ENCODE measurements at places on chromosomes 16 and 17.

DNA sequence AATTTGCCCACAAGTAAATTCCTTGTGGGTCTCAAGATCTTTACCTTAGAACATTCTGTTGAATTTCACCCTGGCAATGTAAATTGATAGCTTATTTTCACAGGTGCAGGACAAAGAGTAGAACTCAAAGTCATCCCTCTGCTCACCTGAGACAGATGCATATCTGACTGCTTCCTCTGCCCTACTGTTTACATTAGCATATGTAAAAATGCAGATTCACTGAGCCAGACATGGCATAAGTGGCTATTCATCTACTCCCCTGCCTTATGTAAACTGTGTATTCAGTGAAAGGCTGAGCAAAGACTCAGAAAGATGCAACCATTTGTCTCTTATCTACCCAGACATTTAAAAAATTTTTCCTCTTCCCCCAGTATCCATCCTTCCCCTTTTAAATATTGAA, 22.3 kb upstream of the MILR1 start:
- no peak for DNase-seq

GRCh38 chr17:56152874-56153602, at the start of gene ANKFN1:
TSS of gene ANKFN1 (plus strand) at chr17:56153475. CDS start at chr17:56212668, 59,193 bp downstream.
- DNase-seq, result no peak

GRCh38 chr16:89949121-89949742, 677 bp downstream of the DEF8 start:
- DNase-seq, result no peak

GRCh38 chr16:7148606-7149005, 184.0 kb upstream of the RBFOX1 start:
- no peak for DNase-seq

DNA sequence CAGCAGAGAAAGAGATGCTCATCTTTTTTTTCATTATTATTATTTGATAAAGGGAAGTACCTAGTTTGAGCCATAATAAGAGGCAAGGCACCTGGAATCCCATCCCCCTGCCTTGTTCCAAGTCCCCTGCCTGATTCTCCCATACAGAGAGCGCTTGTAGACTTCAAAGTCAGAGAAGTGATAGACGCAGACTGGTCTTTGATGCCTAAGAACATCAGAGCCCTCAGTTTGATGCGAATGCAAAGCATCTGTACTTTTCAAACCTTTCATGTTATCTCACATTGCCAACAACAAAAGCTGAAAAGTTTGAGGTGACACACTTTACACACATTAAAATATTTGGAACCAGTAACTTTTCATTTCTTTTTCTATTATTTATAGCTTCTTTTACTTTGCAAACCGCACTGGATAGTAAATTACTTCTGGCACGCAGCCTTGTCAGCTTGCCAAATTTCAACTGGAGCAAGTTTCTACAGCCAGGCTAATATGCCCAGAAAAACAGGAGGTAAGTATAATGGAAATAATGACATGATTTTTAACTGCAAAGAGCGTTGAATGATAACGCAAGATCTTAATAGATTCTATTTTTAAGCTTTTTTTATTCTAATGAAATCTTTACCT, 5.9 kb upstream of the UTP6 start:
- no peak for DNase-seq

GRCh38 chr17:82861393-82861775, 21.6 kb upstream of the ZNF750 start:
- no peak for DNase-seq

DNA sequence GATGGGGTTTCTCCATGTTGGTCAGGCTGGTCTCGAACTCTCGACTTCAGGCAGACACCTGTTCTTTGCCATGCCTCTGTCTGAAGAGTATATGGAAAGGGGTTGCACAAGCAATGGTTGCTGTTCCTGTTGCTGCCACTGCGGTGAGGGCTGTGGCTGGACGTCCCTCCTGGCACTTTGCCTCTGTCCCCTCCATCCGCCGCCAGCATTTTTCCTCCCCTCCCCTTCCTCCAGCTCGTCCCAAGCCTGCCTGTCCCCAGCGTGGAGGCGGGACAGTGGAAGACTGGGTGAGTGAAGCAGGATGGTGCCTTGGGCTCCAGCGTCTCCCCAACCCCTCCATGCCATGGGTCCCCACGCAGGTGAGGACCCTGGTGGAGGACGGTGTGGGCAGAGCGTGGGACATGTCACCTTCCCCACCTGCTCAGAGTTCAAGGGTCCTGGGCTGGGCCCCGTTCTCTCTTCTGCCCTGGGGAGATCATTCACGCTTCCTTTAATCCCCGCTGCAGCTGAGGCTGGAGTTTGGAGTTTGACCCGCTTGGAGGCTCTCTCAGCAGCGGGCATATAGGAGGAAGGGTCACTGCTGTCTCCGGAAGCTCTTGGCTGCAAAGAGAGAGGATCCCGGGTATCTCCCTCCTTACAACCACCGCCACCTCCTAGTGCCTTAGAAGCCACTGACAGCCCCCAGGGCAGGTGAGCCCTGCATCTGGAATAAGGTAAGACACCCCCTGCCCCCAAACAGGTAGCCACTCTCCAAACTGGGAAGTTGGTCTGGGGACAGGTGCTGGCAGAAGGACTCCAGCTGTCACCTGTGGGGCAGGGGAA, at the start of gene SLC5A11:
SLC5A11 (plus strand) TSS at position 238 of the 822 bp plus-strand sequence. CDS start 12,681 bp downstream, outside the sequence.
- DNase-seq, result no peak

DNA sequence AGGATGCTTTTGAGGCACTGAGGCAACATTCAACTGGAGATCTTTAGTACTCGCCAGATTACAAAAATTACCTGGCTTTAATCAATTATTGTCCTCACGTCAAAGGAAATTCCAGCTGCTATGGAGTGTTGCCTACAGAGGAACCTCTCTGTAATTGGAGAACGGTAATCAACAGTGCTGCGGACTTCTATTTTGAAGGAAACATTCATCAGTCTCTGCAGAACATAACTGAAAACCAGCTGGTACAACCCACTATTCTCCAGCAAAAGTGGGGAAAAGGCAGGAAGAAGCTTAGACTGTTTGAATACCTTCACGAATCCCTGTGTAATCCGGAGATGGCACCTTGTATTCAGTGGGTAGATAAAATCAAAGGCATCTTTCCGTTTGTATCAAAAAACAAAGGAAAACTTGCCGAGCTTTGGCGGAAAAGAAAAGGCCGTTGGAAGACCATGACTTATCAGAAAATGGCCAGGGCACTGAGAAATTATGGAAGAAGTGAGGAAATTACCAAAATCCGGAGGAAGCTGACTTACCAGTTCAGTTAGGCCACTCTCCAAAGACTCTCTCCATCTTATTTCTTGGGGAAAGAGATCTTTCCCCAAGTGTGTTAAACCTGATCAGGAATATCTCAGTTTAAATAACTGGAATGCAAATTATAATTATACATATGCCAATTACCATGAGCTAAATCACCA, 3.0 kb downstream of the SLC35G3 start:
- DNase-seq, result no peak

- no peak for DNase-seq
These were observed 70.3 kb downstream of the YPEL2 start for GRCh38 chr17:59401725-59402124.

GRCh38 chr17:31060791-31061550, 33.8 kb upstream of the NF1 start:
- DNase-seq, result no peak

GRCh38 chr17:6857336-6857735, 25.8 kb upstream of the TEKT1 start:
- DNase-seq, result no peak

GRCh38 chr16:50123417-50123816, 29.7 kb upstream of the TENT4B start:
- no peak for DNase-seq

GRCh38 chr17:5797447-5798050, 213.2 kb upstream of the NLRP1 start:
- no peak for DNase-seq

- DNase-seq, result no peak
These were observed 510 bp downstream of the CRISPLD2 start for GRCh38 chr16:84820305-84820684.

DNA sequence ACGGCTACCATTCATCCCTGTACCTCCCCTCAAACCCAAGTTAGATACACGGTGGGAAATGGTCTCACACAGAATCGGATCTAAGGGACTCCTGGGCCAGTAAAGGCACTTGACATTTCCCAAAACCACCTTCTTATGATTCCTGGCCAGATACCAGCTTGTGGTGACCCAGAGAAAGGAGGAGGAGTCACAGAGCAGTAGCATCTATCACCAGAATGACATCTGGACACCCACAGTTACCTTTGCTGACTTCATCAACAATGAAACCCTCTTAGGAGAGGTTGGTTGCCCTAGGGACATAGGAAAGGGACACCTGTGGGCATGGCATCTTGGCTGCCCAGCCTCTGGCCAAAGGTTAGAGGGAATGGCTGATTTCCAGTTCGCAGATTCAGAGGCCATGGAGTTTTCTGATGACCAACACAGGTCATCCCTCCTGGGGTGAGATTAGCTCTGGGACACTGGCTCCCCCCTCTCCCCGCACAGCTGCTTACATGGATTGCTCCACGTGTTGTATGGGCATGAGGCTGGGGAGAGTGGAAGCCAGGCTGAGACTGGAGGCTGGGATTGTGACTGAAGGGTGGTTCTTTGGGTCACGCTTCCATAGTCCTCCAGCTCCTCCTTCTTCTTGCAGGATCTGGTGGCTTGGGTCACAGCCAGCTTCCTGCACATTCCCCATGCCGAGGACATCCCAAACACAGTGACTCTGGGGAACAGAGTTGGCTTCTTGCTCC, 1.4 kb upstream of the AOC3 start:
- no peak for DNase-seq

DNA sequence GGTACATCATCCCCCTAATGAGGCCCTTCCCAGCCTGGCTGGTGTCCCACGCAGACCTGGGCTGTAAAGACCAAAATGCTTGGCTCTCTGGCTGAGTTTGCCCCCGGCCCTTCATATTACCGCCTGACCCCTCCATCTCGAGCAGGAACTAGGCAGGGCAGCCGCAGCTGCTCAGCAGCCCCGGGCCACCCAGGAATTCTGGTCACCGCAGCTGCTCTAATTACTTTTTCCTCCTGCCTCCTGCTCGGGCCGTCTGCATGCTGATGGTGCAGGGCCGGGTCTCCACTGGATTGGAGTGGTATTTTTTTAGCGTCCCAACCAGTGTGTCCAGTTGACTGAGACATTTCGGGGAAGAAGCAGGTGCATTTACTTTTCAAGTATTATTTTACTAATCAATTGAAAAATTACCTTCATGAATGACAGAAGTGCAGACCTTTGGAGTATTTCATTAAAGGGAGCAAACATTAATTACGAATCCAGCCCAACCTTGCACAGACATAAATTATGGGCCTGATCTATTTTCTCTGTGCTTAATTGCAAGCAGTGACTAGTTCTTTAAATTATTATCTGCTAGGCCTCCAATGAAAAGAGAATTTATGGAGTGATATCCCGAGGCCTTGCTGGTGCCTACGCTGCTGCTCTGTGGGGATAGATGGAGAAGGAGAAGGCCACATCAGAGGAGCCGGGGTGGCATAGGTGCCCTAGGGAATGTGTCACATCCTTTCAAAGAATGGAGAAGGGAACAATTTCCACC, 176.2 kb downstream of the CYLD start:
- DNase-seq, result no peak

DNA sequence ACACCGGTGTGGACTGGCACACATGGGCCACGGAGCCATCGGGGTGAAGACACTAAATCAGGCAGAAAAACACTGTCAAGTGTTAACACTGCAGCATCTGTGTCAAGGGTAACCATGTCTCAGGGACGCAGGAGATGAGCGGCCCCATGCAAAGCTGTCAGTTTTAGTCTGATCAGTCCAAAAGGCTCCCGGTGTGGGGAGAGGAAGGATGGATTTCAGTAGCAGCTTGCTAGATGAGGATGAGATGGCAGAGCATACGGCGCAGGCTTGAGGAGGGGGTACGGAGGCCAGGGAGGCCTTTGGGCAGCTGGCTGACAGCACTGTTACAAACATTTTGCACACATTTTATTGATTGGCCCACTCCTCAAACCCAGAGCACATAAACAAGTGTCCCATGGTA, 98.1 kb downstream of the GNAO1 start:
- DNase-seq, result no peak

GRCh38 chr16:19696961-19697360, 21.1 kb downstream of the KNOP1 start:
- DNase-seq, result no peak

DNA sequence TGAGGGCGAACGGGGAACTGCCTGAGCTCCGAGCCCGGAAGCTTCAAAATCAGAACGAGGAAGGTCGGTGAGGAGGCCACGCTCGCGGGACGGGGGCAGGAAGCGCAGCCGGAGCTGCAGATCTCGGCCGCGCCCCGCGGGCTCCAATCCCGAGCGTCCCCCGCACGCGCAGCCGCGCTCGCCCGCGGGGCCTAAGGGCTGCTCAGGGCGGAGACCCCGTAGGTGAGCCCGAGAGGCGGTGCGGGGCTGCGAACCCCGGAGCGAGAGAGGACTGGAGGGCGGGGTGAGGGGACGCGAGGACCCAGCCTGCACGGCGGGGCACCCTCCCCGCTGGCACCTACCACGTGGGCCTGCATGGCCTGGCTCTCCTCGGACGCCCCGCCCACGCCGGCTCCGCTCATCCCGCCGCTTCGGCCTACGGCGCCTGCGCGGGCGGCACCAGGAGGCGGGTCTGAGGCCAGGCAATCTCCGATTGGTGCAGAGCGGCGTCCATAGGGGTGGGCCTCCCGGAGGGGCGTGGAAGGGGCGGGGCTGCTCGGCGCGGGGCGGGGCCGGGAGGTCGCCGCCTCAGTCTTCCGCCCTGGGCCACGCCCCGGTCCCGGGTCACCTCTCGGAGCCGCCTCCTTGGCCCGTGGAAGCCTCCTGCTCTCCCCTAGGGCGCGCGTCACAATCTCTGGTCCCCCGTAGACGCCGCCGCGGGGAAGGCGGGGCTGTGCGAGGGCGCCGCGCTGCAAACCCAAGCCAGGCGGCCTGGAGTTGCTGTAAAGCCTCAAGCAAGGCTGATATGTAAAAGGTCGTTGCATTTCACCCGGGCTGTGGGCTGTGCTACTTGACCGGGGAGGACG, 27.8 kb upstream of the METRNL start:
- peak; percentile 98 for DNase-seq

GRCh38 chr16:67922221-67922620, 9.4 kb downstream of the CTRL start:
- DNase-seq, result no peak

- no peak for DNase-seq
These were observed 68.7 kb upstream of the IRX3 start for GRCh38 chr16:54355251-54355650.

DNA sequence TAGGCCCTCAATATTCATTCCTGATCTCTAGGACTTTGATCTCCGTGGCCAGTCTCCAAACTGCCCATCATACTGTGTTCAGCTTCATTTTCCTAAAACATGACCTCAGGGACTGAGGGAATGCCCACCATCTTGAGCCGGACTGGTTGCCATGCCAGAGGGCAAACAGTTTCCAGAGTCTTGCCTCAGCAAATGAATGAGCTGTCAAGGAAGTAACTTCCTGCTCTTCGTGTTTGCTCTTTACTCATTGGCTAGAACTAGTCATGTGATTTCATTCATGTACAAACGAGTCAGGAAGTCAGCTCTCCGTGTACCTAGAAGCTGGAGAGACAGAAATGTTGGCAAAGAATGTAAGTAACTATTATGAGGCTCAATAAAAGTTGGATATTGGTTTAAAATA, 50.2 kb downstream of the ANKFN1 start:
- peak; percentile 9 for DNase-seq

Measured in HTR-8/SVneo (cell line).